NCI-H2029 (cell line): ENCODE measurements at places on chromosomes 11 and 22.

DNA sequence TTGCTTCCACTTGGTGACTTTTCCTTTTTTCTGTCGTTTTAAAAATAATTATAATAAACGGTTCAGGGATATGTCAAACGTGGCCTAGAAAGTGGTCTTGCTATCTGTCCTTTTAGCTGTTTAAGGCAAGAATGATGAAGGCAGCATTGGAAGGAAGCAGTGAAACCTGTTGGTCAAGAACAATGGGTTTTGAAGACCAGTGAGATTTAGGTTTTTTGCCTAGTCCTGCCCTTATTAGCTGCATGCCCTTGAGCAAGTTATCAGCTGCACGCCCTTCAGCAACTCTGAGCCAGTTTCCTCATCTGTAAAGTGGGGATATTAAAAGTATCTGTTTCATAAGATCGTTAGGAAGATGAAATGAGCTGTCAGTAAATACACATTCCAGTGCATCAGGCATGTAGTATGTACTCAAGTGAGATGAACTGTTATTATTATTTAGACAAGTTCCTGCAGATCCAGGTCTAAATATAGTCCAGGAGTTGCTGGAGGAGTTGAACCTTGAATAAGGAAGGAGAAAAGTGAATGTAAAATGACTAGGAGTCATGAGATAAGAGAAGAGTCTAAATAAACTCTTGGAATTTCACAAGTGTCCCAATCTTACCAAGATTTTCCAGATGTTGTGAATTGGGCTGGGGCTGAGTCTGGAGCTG, 90.8 kb upstream of the HSD17B12 start:
- no peak for DNase-seq

GRCh38 chr11:109968781-109969180, 124.4 kb upstream of the ZC3H12C start:
- no peak for DNase-seq

DNA sequence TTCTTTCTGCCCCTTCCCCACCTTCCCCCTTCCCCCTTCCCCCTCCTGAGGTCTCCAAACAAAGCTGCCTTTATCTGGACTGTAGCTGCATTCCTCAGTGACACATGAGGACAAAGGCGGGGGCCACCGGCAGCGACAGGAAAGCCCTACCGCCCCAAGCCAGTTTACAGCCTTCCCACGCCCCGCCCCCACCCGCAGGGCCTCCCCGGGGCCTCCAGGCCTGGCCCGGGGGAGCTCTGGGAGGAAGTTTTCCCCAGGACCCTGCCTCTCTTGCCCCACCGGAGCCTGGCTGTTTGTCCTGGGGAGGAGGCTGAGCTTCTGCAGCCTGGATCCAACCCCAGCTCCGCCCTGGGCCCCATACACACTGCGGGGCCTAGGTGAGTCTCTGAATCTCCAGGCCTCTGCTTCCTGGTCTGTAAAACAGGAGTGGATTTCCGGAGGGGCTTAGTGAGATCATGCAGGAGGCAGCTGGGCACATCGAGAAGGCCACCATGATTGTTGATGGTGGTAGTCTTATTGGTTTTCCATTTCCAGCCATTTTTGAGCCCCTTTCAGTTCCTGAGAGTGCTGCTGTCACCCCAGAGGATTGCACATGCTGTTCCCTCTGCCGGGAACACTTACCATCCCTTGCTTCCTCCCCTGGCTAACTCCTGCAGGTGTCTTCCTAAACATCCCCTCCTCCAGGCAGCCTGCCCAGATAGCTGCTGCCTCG, 130.7 kb downstream of the MN1 start:
- DNase-seq, result no peak

- DNase-seq, result no peak
Measured at GRCh38 chr11:72600557-72600956, 73.7 kb downstream of the PDE2A start.
